CD14-positive monocyte (primary cell): ENCODE measurements at places on chromosomes 7 and 10.

- DNase-seq: peak; percentile 38
Observed at GRCh38 chr7:47677664-47678063, 95.8 kb upstream of the TNS3 start.

- no peak for DNase-seq
Observed at GRCh38 chr10:131203456-131204357, 107.8 kb downstream of the TCERG1L start.

DNA sequence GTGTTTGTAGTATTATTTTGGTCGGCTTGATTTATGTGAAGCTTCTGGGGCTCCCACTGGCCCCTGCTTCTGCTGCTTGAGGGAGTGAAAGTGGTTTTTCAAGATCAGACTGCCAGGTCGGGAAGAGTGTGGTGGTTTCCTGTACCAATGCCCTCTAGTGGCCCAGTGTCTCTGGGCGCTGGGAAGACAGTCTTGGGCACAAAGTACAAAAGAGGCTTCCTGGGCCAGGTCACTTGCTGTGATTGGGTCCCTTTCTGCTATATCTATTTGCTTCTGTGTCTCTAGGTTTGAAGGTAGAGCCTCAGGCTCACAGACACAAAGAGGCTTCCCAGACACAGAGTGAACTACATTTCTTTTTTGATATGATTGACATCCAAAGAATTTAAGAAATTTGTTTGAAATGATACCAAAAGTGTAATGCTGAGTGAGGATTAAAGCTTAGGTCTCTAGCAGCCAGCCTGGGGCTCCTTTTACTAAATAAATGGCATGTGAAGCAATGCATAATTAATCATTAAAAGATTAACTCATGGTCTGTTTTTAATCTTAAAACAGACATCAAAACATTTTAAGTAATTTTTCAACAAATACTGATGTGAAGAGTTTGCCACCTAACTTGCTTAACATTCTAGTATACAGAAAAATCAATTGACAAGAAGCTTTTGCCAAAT lies 36.3 kb downstream of the ABCB1 start:
- peak; percentile 4 for DNase-seq

DNA sequence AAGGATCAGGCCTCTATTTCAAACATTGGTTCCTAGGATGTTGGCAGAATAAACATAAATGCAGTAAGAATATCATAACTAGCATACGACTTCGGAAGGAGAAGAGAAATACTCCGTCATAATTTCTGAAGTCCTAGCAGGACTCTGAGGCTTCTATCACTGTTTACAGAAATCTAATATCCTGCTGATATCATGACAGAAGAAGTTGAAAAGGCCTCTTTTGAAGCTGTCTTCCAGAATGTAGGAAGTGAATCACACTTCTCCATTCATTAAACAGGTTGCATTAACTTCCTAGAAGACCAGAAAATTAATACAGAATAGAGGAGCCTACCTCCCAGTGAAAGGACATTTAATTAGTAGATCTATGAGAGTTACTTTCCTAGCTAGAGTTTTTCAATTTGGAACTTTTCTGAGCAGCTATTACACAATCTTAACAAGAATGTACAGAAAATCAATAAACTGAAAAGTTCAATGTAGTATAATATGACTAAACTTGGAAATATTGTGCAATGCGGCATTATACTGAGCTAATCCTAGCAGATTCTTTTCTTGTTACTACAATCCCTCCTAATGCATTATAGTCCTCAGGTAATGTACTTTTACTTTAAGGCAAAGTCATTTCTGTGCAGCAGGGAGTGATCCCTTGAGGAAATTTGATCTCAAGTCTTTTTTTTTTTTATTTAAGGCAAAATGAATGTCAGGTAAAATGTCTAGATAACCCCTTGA lies 622.6 kb upstream of the CELF2 start:
- DNase-seq: no peak

DNA sequence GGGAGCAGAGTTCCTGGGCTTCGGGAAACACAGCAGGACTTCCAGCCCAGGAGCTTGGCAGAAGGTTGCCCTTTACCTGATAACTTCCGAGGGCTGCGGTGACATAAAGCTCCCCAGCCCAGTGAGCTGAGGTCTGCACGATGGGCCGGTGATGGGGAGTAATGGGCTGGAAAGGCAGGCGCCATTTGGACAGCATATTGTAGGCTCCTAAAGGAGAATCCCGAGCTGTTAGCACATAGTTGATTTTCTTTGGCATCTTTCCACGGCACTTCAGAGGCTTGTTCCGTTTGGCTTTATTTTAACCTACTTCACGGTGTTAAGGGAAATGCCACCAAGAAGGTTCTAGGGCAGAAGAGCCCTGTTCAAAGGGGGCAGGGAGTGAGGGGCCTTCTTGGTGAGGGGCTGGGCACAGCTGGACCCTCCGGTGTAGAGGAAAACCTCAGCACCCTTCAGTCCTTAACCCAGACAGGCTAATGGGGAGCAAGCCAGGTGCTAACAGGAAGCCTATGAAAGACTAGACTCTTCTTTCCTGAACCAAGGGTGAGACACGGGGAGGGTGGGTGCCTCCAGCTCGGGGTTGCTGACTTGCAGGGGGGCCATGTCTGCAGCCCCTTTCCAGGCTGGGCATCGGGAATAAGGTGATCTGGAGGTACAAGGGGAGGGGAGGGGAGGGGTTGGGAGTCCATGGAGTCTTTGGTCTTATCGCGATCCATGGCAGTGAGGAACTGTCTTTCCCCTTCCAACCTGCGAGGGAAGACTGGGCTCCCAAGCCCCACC lies 347.7 kb downstream of the GLRX3 start:
- no peak for DNase-seq

DNA sequence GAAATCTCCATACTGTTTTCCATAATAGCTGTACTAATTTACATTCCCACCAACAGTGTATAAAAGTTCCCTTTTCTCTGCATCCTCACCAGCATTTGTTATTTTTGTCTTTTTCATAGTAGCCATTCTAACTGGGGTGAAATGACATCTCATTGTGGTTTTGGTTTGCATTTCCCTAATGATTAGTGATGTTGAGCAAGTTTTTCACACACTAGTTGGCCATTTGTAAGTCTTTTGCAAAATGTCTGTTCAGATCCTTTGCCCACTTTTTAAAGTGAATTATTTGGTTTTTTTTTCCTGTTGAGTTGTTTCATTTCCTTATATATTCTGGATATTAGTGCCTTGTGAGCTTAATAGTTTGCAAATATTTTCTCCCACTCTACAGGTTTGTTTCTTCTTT lies 101.0 kb upstream of the NFE2L3 start:
- peak; percentile 49 for DNase-seq

DNA sequence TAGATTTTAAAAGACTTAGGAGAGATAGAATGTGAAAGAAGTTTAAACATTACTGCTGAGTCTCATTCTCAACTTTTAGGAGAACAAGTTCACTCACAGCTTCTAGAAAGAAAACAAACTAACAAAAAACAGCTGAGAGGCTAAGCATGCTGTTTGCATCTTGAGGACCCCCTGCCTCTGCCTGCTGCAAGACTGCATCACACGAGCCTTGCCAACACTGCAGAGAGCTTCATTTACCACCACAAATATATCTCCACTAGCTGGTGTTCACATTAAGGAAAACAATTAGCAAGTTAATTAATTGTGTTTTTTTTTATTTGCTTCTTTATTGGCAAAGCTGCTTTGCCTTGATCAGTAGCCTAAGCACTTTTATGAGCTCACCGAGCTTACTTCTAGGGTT lies 336.6 kb upstream of the KIAA1217 start:
- DNase-seq: no peak

GRCh38 chr10:3784510-3785250 lies at the start of gene KLF6:
Gene KLF6 (minus strand): TSS chr10:3785209. CDS start chr10:3785014, 195 bp downstream.
- no peak for DNase-seq

DNA sequence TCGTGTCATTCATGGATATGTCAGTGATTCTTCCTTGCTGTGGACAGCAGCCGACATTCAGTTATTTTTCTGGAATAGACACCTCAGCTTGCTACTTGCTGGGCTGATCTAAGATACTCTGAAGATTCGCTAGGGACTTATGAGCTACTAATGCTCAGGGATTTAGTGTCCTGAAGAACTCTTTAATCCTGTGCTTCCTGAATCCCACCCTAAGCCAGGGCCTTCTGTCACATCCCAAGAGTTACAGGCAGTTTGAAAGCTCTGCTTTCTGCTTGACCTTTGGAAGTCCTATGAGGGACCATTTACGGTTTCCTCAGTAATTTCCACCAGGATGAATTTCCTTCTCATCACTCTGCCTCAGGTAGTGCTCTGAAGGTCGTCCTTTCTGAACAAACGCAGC lies at the start of gene PDE6C:
Gene PDE6C (plus strand): TSS at position 227 of the 400 bp plus-strand sequence. CDS start 189 bp downstream, outside the sequence.
- no peak for DNase-seq

DNA sequence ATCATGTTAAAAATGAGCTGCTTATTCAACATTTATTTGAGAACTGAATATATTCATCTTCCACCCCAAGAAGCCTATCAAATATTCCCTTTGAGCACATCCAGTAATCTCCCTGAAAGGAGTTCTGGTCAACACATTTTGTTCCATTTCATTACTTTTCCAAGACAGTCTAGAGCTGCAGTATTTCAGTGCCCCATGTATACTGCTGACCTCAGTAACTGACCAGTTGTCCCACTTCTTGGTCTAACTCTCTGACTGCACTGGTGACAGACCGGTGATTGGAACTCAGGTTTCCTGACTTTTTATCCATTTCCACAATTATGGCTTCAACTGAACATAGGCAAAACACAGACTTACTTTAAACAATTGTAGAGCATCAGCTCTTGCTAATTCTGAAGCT lies 206.8 kb upstream of the NPSR1 start:
- no peak for DNase-seq

- no peak for DNase-seq
Observed at GRCh38 chr10:118742782-118743181, 12.0 kb downstream of the CACUL1 start.

DNA sequence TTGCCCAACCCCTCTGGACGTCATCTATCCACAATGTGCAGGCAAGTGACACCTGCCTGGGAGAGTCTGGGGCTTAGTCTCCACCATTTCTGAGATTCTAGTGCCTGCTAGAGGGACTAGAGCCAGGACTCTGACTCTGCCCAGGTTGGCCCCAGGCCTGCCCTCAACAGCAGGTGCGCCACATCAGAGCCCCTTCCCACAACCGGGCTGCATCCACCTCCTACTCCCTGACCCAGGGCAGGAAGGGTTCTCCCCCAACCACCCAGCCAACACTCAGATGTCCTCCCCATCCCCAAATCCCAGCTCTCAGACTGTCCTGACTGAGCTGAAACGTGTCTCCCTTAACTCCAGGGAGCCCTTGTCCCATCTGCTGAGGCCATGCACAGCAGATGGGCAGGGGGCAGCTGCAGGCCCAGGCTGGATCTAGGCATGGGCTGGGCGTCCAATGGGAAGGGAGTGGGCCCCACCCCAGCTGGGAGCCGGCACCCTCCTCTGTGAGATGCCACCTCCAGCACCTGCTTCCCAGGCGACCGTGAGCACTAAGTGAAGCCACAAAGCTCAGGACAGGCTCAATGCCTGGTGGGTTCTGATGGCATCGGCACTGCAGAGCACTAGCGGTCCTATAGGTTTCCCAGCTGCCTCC lies 49.2 kb downstream of the RASGEF1A start:
- no peak for DNase-seq

DNA sequence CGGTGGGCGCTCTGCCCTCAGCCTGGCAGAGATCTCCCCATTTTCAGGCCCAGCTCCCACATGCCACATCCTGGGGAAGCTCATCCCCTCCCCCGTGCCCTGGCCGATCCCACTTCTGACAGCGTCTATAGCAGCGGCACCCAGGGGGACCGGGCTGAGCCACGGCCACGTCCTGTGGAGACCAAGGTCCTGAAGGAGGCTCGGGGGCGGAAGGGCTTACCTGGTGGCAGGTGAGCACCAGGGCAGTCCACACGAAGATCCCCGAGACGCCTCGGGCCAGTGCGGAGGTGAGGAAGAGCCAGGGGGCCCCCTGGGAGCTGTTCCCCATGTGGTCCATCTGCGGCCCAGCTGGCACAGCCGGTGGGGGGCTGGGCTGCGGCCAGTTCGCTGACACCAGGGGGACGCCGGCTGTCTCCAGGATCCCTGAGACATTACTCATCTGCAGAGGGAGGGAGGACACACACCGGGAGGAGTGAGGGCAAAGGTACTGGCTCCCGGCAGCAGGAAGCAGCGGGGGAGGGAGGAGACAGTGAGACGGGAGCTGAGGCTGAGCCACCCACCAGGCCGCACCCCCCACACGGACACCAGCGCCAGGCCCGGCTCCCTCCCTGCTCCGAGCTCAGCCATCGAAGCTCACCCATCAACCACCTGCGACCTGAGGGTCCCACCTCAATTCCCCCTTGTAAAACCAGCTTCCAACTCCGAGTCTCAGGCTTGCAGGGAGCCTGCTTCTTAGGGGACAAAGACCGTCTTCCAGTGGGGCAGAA lies 776 bp downstream of the TMEM184A start:
- DNase-seq: no peak

DNA sequence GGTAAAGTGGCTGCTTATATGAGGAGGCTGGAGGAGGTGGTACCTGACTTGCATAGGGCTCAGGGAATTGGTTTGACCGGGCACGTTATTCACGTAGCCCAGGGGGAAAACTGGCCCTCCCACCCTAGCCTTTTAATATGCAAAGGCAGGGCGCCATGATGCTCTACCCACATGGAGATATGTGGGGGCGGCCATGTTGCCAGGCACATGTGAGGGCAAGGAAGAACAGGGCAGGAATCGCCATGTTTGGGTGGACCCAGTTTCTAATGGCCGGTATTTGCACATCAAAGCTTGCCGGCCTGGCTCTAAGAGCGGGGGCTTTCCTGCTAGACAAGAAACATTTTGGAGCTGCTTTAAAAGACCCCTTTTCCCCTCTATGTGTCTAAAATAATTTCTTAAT lies 949.7 kb upstream of the C7orf33 start:
- no peak for DNase-seq

- no peak for DNase-seq
Observed at GRCh38 chr7:104998040-104998752, 15.8 kb upstream of the KMT2E start.

DNA sequence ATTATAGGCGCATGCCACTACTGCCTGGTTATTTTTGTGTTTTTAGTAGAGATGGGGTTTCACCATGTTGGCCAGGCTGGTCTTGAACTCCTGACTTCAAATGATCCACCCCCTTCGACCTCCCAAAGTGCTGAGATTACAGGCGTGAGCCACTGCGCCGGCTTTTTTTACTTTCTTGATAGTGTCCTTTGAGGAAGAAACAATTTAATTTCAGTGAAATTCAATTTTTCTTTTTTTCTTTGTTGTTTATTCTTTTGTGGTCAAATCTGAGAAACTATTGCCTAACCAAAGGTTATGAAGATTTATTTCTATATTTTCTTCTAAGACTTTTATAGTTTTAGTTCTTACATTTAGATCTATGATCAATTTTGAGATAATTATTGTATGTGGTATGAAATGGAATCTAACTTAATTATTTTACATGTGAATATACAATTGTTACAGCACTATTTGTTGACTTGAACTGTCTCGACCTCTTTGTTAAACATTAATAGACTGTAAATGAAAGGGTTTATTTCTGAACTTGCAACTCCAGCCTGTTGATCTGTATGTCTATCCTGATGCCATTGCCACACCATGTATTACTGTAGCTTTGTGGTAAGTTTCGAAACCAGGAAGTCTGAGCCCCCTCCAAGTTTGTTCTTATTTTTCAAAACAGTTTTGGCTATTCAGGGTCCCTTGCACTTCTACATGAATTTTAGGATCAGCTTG lies 19.8 kb upstream of the RASSF4 start:
- DNase-seq: peak; percentile 46

GRCh38 chr7:142450695-142451094 lies 192.8 kb upstream of the PRSS58 start:
- DNase-seq: no peak
